Dermis blood vessel endothelial cell (primary cell): ENCODE measurements at places on chromosomes 3 and 15. TPM values are rescaled to one million over a fixed set of nuclear protein-coding genes. Genes with fewer than 3 reads are reported as not detected.

Gene SLC26A6
- 23.9 and 27.7 TPM in 2 replicates for total RNA-seq

Gene DUOX1
- total RNA-seq, result not detected in 2 replicates

Gene CX3CR1
- not detected in 2 replicates for total RNA-seq

Gene CPLX3
- not detected in 2 replicates for total RNA-seq

Gene PLA2G4D
- 0.17 TPM in 1 of 2 replicates, not detected in the other for total RNA-seq

Gene CHST13
- total RNA-seq, result 0.14 TPM in 1 of 2 replicates, not detected in the other

Gene RBP2
- not detected in 2 replicates for total RNA-seq

Gene AHSG
- 0.05 TPM in 1 of 2 replicates, not detected in the other for total RNA-seq

Gene CNTN4
- total RNA-seq, result 0.17 TPM in 1 of 2 replicates, not detected in the other

Gene NOX5
- under 0.01 TPM in 1 of 2 replicates, not detected in the other for total RNA-seq

Gene ALDH1L1
- not detected in 2 replicates for total RNA-seq

Gene GRAMD2A
- 0.14 and 0.17 TPM in 2 replicates for total RNA-seq
